ENCODE measurements at places on chromosomes 6 and 20. TPM values are rescaled to one million over a fixed set of nuclear protein-coding genes. Genes with fewer than 3 reads are reported as not detected.

MLN gene
- total RNA-seq, result not detected

ADGRF1 gene
- not detected for total RNA-seq

TPD52L1 gene
- 0.59 TPM for total RNA-seq

PPP1R3G gene
- 1.8 TPM for total RNA-seq

C20orf204 gene
- total RNA-seq, result 0.98 TPM

BPIFB4 gene
- not detected for total RNA-seq

HLA-G gene
- not detected for total RNA-seq

ASIP gene
- not detected for total RNA-seq

IRF4 gene
- 9.0 TPM for total RNA-seq

DDO gene
- 0.39 TPM for total RNA-seq

FOXP4 gene
- total RNA-seq, result 1.1 TPM

ARMC12 gene
- total RNA-seq, result 0.20 TPM

GJA10 gene
- total RNA-seq, result not detected

NINL gene
- total RNA-seq, result 4.8 TPM

RIPOR2 gene
- 1.1 TPM for total RNA-seq

BHLHE23 gene
- not detected for total RNA-seq

FILIP1 gene
- 0.37 TPM for total RNA-seq

OR2H2 gene
- total RNA-seq, result not detected

PPP1R14C gene
- under 0.01 TPM for total RNA-seq

CDSN gene
- total RNA-seq, result not detected

VSX1 gene
- total RNA-seq, result not detected

ARG1 gene
- not detected for total RNA-seq

MYBL2 gene
- total RNA-seq, result 12.1 TPM

BPIFA1 gene
- total RNA-seq, result not detected

SLC16A10 gene
- not detected for total RNA-seq

SLPI gene
- total RNA-seq, result not detected

GRIK2 gene
- total RNA-seq, result not detected

ZSCAN23 gene
- 6.6 TPM for total RNA-seq

PACSIN1 gene
- not detected for total RNA-seq

OPRM1 gene
- not detected for total RNA-seq

SLC4A11 gene
- 0.37 TPM for total RNA-seq

KIAA1755 gene
- 0.37 TPM for total RNA-seq

WFDC12 gene
- not detected for total RNA-seq

MOCS1 gene
- total RNA-seq, result 12.5 TPM

LPA gene
- not detected for total RNA-seq

IL20RA gene
- 0.37 TPM for total RNA-seq

TNFRSF21 gene
- total RNA-seq, result 30.1 TPM

ERVFRD-1 gene
- not detected for total RNA-seq

WFDC5 gene
- not detected for total RNA-seq

HLA-DRA gene
- 0.73 TPM for total RNA-seq

OTOR gene
- total RNA-seq, result not detected
